ENCODE measurements at places on chromosomes 12 and 14. TPM values are rescaled to one million over a fixed set of nuclear protein-coding genes. Genes with fewer than 3 reads are reported as not detected.

The ZDHHC17 gene
- 23.6 TPM for total RNA-seq

The AMN1 gene
- 9.8 TPM for total RNA-seq

DNA sequence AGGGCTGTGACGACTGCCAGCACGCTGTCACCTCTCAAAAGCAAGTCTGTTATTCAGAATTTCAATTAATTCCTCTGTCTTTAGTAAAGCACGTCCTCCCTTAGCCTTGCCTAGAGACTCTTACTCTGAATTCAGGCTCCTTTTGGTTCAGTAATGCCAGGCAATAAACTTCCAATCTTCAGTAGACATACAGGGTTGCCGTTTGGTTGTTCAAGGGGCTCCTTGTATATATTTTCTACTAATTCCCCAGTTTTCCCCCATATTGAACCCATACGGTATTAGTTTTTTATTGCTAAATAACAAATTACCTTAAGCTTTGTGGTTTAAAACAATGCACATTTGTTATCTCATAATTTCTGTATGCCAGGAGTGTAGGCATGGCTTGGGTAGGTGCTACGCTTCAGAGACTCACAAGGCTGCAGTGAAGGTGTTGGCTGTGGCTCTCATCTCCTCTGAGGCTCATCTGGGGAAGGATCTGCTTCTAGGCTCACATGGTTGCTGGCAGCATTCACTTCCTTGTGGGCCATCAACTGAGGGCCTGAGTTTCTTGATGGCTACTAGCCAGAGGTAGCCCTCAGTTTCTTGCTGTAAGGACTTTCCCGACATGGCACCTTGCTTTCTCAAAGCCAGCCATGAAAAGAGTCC lies 7.3 kb upstream of the CLECL1 start:
- DNase-seq: no peak

The NPFF gene
- total RNA-seq: not detected

GRCh38 chr12:34400411-34400881 lies 378.1 kb downstream of the ALG10 start:
- DNase-seq: no peak

The LRTM2 gene
- not detected for total RNA-seq

The CEP128 gene
- 5.7 TPM for total RNA-seq

GRCh38 chr12:59182191-59182590 lies 261.9 kb upstream of the LRIG3 start:
- DNase-seq: no peak

DNA sequence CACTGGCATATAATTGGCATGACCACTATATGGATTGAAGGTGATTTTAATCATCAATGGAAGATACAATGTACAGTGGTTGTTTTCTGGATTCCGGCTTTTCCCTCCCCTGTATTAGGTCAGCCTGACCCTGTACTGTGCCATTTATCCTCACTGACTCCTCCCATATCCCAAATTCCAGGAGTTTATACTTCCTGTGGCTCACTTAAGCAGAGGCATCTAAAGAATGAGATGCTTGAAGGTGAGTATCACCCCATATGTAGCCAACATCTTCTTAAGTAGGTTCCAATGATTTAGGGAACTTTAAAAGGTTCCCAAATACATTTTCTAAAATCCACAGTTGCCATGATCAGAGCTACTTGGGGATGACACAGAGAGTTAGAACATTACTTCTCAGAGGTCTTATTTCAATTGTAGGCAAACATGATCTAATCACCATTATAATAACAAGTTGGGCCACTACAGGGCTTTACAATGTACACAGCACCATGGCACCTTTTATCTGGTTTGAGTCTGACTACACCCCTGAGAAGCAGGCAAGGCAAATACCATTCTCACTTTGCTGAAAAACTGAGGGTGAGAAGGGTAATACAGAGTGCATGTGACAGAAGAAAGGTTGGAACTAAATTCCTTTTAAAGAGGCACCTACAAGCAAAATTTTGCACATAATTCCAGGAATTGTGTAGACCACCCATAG lies 212.3 kb upstream of the GARIN6 start:
- no peak for DNase-seq

The PRICKLE1 gene
- 22.2 TPM for total RNA-seq

DNA sequence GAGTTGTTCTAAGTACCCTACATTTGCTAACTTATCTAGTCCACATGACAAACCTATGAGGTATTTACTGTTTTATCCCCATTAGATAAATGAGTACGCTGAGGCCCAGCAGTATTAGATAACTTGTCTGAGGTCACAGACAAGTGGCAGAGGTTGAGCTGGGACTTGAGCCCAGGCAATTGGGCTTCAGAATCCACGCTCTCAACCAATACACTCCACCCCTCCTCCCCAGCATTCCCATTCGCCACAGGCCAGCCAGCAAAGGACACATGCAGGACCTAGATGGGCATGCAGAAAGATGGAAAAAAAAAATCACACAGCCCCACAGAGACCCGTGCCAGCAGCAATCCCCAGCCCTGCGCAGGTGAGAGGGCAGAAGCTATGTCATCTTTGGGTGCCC lies 12.4 kb downstream of the HDAC7 start:
- no peak for DNase-seq

DNA sequence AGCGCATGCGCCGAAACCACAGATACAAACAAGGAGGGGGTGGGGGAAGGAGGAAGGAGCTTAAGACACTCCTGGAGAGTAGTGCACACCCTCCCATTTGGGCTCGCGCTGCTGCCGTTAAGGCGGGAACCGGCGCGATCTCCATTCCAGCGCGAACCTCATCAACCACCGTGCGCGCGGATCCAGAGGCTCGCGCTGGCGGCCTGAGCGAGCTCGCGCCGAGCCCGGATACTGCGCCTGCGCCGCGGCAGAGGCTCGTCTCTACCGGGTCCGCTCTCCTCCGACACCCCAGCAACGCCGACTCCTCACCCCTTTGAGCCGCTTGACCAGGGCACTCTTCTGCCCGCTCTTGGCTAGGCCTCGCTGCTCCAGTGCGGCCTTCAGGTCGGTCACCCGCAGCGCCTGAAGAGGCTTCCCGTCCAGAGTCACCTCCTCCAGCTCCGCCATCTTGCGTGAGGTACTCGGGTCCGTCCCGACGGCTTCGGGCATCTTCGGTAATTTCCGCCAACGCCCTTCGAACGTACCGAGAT lies at the start of gene ACIN1:
ACIN1 (minus strand) TSS at position 471 of the 530 bp plus-strand sequence; CDS start at position 447, 24 bp downstream.
- no peak for DNase-seq

- DNase-seq: no peak
These were observed 117.2 kb upstream of the SSTR1 start for GRCh38 chr14:38090506-38090905.

- no peak for DNase-seq
These were observed 164.4 kb upstream of the LRIG3 start for GRCh38 chr12:59084511-59085375.

DNA sequence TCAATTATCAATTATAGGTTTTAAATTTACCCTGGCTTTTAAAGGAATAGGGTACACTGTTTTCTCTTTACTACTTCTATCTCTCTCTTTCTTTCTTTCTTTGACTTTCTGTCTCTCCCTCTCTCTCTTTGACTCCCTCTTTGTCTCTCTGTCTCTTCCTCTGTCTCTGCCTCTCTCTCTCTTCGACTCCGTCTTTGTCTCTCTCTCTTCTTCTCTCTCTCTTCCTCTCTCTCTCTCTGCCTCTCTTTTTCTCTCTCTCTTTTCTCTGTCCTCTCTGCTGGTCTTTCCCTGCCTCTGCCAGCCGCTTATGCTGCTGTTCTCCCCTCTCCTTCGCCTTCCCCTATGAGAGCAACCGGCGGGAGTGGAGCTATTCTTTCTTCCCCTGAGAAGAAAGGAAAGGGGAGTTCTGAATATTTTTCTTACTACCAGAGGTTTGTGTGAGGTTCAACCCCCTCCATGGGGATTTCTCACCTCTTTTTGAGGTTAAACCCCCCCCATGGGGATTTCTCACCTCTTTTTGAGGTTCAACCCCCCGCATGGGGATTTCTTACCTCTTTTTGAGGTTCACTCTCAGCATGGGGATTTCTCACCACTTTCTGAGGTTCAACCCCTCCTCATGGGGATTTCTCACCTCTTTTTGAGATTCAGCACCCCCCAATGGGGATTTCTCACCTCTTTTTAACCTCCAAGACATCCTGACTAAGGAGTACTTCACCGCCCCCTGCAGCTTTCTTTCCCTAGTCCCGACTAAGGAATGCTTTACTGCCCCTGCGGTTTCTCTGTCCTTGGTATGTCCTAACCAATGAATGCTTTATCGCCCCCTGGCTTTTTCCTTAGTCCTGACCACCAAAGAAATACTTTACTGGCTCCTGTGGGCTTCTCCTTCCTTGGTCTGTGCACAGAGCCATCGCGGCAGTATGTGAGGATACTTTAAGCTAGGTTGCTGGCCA lies 27.4 kb upstream of the DDHD1 start:
- no peak for DNase-seq

- DNase-seq: no peak
These were observed 1.6 kb downstream of the TMEM179 start for GRCh38 chr14:104602933-104603325.

- no peak for DNase-seq
These were observed 1.4 kb downstream of the HSP90AA1 start for GRCh38 chr14:102085488-102085887.

- DNase-seq: no peak
These were observed 54.9 kb downstream of the RAB35 start for GRCh38 chr12:120061575-120062214.

- DNase-seq: no peak
These were observed 715 bp downstream of the KLRC4 start for GRCh38 chr12:10408842-10409241.

The B4GALNT3 gene
- 7.1 TPM for total RNA-seq

The PRB2 gene
- total RNA-seq: not detected

- no peak for DNase-seq
These were observed 36.8 kb downstream of the GALNT9 start for GRCh38 chr12:132292328-132293319.

DNA sequence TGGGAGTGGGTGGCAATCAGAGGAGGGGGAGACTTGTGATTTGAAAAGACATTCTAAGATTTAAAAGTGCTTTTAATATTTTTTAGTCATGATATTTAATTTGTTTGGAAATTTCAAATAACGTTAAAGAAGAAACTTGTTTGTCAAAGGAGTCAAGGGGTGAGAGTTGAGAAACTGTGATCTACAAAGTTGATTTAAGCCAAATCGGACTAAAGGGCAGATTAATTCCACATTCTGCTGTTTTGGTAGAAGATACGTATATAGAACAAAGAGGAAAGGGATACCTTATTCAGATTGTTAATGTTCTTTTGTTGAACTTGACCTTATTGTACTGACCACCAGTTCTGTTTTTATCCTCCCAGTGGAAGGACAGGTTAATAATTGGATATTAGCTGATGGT lies 6.7 kb downstream of the EIF4B start:
- no peak for DNase-seq

The E2F7 gene
- 20.5 TPM for total RNA-seq

GRCh38 chr12:116152268-116152667 lies 125.2 kb downstream of the MED13L start:
- peak; percentile 56 for DNase-seq

DNA sequence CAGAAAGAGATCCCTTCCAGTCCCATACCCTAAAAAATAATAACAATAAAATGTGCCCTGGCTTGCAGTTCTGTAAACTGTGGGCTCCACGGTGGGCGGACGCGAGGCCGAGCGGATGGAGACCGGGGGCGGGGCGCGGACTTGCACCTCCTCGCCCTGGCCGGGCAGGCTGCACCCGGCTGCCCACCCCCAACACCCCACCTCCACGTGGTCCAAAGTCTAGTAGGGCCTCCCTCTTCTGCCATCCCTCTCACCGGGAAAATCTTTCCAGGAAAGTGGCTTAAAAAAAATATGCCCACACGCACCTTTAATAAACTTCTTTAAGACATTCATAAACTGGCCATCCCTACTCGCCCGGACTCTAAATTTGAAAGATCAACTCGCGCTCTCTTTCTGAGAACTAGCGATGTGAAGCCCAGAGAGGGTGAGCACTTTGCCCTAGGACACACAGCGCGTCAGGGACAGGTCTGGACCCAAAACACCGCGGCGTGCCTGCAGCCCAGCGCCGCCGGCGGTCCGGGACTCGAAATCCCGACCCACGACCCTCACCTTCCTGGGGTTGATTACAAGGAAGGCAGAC lies 1.9 kb upstream of the BCL11B start:
- no peak for DNase-seq

The IFT81 gene
- total RNA-seq: 10.7 TPM

The ZNF891 gene
- total RNA-seq: 0.40 TPM

- DNase-seq: no peak
These were observed 92.6 kb upstream of the SFSWAP start for GRCh38 chr12:131618303-131618658.

DNA sequence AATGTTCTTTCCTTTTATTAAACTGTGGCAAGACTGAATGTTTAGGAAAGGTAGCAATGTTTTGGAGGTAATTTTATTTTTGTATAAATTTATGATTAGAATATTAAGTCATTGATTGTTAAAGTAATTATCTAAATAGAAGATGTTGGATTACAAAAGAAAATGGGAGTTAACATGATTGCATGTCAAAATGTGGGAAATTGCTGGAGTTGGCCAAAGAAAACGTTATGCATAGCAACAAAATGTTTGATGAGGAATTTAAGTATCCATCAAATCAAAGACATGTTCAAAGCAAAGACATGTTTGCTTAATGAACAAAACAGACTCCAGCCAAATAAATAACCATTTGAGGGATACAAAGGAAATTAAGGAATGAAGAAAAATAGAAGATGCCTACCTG lies 3.2 kb upstream of the MLH3 start:
- no peak for DNase-seq

DNA sequence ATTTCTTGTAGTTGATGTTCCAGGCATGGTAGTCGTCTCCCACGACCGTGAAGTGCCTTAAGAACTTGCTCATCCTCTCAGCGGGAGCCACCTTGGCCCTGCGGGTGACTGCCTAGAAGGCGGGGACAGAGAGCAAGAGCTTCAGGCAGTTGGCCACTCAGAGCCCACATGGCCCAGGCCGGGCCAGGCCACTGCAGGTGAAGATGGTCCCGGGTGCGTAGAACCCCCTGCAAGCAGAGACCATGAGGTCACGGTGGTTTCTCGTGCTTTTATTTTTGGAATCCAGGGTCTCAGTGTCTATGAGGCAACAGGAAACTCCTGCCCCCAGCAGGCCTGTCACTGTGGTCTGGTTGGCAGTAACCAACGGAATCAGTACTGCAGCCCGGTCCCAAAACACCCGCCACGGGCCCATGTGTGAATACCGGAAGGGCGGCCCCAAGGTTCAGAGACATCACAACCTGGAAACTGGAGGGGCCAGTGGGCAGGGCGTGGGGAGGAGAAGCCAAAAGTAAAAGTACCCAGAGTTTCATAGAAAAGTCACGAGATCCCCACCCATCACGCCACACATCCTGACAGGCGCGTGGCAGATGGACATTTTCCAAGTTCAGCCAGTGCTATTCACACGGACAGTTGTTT lies 27.5 kb downstream of the HVCN1 start:
- DNase-seq: no peak

DNA sequence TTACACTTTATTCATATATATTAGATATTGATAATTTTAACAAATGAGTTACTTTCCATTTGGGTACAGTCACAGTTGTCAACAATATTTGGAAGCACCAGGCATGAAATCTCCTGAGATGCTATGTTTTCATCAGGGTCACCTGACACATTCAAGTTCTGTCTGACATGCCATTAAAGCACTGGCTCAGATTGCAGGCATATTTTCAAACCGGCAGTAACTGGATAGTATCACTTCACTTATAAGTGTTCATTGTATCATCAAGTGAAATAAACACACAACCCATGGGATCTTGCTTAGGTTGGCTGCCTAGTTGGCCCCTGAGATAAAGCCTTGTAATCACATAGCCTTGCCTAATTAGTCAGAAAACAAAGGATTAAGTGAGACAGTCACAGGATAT lies 4.8 kb downstream of the IFNG start:
- no peak for DNase-seq
